ENCODE measurements at places on chromosomes 3 and 15.

DNA sequence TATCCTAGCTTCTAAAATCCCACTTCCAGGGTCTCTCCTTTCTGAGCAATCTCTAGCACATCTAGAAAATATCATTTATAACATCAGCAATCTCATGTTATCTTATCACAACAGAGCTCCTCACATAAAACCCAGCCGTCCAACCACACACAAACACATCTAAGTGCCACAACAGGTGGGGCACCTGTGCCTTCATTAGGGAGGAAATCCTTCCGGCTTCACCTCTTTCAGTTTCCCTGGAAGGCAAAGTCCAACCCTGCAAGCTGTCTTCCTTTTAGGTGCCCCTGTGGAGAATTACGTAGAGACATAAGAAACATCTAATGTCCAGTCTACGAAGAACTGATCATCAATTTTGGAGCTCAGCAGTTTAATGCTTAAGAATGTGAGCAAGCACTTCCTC lies 1.6 kb downstream of the ZDHHC3 start:
- DNase-seq: no peak

DNA sequence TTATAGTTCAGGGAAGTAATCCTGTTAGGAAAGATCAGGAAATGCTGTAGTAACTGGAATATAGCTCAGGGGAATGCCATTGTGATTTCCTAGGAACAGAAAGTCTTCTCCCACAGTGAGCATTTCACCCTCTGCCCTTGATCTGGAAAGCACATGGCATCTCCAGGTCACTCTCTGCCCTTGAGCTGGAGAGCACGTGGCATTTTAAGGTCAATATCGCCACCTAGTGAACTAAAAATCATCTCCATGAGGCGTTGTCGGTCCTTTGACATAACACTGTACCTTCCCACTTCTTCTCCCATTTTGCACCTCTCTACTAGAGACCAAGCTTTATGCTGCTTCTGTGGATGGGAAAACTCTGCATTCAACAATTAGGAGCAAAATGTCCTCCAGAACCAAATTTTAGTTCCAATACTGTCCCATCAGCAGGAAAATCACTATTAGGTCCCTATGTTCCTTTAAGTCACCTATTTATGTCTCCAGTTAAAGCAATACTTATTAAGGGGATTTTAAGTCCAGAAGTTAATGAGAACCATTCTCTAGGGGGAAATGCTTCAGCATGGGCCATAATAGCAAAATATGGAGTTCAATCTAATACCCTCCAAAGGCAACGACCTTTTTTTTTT lies 54.7 kb upstream of the GK5 start:
- DNase-seq: peak; percentile 19

DNA sequence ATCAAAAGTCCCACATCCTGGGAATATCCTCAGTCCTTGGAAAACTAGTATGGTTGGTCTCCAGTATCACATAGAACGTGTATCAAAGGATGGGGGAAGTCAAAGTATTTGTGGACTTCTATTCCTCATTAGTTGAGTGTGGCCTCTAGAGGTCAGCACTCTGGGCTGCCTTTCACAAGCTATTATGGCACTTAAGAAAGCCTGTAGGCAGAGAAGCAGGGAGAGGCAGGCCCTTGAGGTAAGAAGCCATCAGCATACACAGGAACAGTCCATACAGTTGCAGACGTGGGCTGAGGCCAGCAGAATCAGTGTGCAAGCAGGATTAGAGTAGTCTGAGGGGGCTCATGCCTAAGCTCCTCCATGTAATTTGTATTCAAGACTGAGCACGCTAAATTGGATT lies 341.7 kb downstream of the CLSTN2 start:
- DNase-seq: no peak

GRCh38 chr15:50335251-50335650 lies 19.7 kb downstream of the GABPB1 start:
- DNase-seq: no peak

DNA sequence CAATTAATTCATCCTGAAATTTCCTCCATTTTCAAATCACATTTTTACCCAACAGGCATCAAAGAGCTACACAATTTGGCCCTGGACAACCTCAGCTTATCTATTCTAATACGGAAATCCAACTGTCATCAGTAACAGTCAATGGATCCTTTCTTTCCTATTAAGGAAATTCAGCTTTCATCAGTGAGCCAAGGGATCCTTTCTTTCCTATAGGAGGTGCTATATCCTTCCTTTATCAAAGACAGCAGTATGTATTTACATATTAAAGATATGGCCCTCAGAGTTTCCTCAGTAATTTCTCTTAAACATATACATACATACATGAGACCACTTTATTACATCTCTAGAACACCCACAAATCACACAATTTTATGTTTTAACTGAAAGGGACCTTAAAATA lies 10.1 kb downstream of the DHX36 start:
- no peak for DNase-seq

DNA sequence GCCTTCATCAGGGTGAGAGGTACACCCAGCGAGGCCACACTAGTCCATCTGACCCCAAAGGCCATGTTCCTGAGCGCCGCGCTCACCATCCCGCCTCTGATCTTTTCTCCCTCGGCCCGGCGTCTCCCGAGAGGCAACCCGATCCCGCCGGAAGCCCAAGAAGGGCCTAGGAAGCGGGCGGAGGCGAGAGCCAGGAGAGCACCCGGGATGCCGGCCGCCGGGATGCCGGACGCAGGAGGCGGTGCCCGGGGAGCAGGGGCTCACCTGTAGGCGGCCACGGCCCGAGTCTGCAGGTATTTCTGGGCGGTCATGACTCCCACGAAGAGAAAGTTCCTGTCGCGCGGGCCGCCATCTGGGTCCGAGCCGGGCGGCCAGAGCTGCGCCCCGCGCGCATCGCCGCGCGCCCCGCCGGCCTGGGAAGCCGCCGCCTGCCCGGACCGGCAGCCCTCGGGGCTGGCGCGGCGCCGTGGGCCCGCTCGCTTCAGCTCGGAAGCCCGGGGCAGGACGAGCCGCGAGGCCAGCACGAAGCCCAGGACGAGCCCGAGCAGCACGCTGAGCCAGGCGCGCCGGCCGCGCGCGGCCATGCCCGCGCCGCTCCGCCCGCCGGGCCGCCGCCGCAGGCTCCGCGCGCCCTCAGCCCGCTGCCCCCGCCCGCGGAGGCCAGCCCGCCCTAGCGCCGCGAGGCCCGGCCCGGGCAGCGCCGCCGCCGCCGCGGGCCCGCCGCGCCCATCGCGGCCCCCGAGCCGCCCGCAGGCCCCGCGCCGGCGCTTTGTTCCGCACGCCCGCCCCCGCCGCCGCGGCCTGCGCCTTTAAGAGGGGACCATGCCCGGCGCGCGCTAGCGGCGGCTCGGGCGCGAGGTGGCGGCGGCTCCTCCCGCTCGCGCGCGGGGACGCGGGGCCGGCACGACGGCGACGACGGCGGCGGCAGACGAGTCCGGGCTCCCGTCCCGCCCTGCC lies 697 bp downstream of the CHSY1 start:
- peak; percentile 32 for DNase-seq

DNA sequence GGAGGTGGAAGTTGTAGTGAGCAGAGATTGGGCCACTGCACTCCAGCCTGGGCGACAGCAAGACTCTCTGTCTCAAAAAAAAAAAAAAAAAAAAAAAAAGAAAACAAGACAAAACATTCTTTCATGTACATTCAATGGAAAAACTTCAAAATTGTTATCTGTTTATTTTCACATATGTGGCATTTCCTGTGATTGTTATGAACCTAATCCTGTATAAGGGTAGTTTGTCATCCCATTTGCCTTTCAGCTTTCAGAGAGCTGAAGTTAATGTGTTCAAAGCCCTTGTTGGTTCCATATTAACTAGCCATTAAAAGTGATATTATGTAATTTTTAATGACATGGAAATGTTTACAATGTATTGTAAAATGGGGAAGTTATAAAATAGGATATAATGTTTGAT lies 17.3 kb upstream of the NCK1 start:
- DNase-seq: no peak

GRCh38 chr15:95605098-95605497 lies 725.4 kb upstream of the NR2F2 start:
- no peak for DNase-seq

DNA sequence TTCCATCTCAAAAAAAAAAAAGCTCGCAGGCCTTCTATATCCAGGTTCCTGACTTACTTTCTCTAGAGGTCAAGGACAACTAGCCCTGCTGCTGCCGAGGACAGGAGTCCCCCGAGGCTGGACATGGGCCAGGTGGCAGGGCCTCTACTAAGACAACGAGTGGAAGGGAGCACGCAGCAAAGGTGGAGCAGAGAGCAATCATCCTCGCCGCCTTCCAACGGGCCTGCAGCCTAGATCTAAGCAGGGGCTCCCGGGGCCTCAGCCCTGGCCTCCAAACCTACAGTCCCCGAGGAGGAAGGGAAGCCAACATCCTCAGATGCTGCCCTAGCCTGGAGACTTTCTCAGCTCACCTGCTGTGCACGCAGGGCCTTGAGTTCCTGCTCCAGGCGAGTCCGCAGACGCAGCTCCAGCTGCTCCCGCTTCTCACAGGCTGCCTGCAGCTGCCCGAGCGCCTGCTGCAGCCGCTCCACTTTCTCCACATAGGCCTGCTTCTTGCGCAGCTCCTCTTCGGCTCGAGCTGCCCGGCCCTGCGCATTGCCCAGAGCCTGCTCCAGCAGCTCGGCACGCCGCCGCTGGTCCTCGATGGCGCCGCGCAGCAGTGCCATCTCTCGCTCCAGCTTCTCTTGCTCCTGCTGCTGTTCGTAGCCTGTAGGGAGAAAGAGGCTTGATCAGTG lies 12.9 kb downstream of the AMOTL2 start:
- DNase-seq: peak; percentile 2

GRCh38 chr3:13145131-13145825 lies 72.0 kb upstream of the IQSEC1 start:
- DNase-seq: no peak

GRCh38 chr3:64067506-64068346 lies 44.4 kb upstream of the PSMD6 start:
- DNase-seq: no peak

GRCh38 chr15:60004009-60004845 lies at the start of gene FOXB1:
Gene FOXB1, plus strand, starts transcription at chr15:60004311. Its CDS starts 653 bp downstream, at chr15:60004964.
- no peak for DNase-seq

DNA sequence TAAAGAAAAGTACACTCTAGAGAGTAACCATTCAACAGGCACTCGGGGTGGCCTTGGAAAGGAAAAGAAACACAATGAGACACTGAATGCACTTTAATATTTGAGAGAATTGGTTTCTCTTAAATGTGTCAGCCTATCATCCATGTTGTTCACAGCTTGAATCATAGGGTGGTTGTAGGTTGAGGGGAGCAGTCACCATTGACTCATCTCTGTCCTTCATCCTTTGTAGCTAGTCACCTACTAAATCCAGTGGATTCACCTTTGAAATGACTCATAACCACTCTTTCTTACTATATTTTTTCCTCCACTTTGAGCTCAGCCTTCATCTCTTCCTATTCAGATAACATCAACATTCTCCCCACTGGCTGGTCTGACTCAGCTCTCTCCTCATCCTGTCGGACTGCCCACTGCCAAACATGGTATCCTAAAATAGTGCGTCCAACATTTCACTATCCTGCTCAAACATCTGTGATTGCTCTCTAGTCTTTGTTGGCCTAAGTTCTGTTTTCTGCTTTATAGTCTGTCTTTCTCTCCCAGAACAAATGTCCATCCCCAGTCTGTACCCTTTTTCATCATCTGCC lies 182.7 kb upstream of the GADL1 start:
- DNase-seq: no peak

DNA sequence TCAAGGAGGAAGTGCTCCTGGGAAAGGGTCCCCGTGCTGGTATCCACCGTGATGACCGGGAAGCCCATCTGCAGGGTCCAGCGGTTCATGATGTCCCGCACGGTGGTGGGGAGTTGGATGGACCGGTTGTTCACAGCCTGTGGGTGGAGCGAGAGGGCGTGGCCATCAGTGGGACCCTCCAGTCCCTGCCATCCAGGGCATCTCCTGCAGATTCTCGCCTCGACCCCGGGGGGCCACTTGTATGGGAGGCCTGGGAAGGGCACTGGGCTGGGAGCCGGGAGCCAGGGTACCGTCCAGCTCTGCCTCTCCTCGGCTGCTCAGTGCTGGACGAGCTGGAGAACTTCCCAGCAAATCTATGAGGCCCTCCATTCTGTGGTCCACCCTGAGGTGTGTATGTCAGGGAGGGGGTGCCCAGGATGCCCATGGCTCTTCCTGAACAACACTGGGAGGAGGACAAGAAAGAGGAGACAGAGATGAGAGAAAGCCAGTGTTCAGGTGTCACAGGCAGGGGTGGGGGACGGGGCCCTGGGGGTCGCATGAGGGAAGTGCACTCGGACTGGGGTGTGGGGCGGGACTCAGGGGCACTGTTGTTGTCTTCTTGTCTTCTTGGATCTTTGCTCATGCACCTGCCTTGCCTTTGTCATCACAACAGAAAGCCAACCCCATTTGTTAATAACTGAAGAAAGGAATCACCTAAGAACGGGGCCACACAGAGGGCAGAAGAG lies 13.0 kb downstream of the ANPEP start:
- no peak for DNase-seq

- DNase-seq: no peak
Measured at GRCh38 chr3:161401389-161401788, 30.1 kb upstream of the SPTSSB start.

GRCh38 chr3:151568184-151568583 lies 107.3 kb upstream of the IGSF10 start:
- no peak for DNase-seq

DNA sequence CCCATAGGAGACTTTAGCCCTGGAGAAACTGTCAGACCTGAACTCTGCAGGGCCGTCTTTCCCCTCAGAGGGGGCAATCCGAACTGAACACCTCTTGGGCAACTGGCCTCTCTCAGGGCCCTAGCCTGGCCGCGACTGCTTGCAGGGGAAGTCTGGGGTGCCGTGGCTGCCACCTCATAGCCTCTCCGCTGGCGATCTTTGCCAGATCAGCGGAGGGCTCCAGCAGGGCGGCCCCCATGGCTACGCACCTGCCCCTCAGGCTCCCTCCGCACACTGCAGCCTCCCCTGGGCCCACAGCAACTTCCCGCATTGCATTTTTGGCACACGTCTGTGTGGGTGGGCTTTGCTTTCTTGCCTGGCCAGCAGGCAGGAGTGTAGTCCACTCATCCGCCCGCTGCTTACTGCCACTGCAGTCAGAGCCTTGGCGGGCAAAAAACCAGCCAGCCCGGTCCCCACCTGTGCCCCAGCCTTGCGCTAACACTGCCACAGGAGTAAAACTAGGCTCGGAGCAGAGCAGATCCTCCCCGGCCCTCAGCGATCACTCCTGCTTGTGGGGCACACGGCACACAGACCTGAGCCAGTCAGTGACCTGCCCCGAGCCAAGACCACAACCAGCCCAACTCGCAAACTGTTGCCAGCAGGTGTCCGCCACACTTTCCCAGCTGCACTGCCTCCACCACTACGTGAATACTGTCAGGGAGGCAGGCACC lies 266.8 kb upstream of the CBLB start:
- no peak for DNase-seq

Measured in activated CD8-positive, alpha-beta memory T cell treated with anti-CD3 and anti-CD28 coated beads, Interleukin-2, amount 50 U/mL, for 4 hours (primary cell).